Cortex of kidney (tissue), 1 donor: ENCODE measurements at places on chromosomes 2 and 18.
A peak's percentile ranks its signal among the peaks of the same experiment; 100 is the strongest.

DNA sequence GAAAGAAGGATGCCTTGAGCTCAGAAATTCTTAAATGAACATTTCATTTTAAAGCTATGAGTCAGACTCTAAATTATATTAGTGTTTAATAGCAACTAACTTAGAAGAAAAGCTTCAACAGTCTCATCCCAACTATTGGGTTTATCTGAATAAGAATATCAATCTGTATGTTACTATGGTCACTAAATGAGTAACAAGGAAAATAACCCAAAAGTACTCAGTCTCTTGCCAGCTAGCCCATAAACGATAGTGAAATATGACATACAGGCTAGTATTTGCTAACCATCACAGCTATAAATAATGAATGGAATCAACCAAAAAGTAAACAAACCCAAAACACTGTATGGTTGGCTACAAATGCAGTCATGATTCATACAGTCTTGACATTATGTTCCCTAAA lies 174.9 kb downstream of the RAB3GAP1 start:
- no peak for DNase-seq

DNA sequence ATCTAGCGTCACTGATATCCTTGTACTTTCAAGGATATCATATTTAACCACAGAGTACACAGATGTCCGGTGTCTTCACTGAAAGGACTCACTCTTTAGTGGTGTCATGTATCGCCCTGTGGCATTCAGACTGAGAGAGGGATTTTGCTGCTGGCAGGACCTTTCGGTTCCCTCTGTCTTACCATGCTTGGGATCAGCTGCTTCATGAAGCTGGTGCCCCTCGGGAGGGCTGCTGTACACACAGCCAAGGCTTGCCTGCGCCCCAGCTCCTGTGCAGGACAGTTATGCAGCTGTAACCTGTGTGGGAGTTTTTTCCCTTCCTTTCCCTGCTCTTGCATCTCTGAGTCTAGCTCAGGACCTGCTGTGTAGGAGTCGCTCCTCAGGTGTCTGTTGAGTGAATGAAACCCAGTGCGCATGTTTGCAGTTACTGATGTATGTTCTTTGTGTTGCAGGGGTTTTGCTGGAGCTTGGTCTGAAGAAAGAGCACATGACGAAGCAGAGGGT lies 64.4 kb downstream of the GREB1 start:
- no peak for DNase-seq

GRCh38 chr2:27133905-27134780 lies at the start of gene PREB:
Gene PREB (minus strand): TSS chr2:27134636. CDS start chr2:27134421, 215 bp downstream.
- DNase-seq = peak; percentile 79

DNA sequence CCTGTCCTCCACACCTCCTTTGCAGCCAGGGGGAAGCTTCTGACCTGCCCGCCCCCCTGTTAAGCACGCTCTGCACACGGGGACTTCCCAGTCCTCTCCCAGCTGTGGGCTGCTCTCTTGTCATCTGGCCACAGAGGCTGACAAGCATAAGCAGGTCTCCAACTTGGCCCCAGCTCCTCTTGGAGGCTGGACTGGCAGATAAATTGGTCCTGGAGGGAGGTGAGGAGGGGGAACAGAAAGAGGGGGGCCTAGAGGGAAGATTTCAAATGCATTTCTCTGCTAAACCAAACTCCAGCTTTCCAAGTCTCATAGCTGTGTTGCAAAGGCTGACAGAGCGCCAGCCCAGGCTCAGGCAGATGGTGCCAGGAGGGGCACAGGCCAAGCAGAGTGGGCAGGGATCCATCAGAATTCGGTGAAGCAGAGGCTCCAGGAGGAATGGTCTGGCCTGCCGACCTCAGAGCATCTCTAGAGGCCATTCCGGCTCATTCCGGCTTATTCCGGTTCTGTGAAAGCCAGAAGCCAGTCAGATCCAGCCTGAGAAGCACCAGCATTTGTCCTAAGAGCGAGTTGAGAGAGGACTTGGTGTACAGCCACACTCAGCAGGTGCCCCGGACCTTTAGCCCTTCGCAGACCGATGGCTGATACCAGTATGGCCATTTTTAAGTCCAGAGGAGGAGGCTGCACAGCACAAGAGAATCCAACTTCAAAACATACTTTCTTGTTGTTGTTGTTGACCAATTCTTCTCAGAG lies 508.9 kb upstream of the MYT1L start:
- DNase-seq = no peak

GRCh38 chr2:513981-514706 lies 163.1 kb downstream of the TMEM18 start:
- no peak for DNase-seq
